Daoy (cell line): ENCODE measurements at places on chromosomes 3 and 15. TPM values are rescaled to one million over a fixed set of nuclear protein-coding genes. Genes with fewer than 3 reads are reported as not detected.

Gene UROC1
- total RNA-seq = not detected in 2 replicates

GRCh38 chr3:79038636-79039035, 729.2 kb downstream of the ROBO1 start:
- DNase-seq = no peak

GRCh38 chr3:183208800-183209199, 44.3 kb upstream of the B3GNT5 start:
- no peak for DNase-seq

GRCh38 chr3:56904552-56905215, 102.9 kb upstream of the ARHGEF3 start:
- no peak for DNase-seq

GRCh38 chr3:184710870-184711492, 883 bp downstream of the MAGEF1 start:
- DNase-seq = no peak

Gene KAT2B
- 1.6 and 7.5 TPM in 2 replicates for total RNA-seq

Gene RLBP1
- not detected in 2 replicates for total RNA-seq

DNA sequence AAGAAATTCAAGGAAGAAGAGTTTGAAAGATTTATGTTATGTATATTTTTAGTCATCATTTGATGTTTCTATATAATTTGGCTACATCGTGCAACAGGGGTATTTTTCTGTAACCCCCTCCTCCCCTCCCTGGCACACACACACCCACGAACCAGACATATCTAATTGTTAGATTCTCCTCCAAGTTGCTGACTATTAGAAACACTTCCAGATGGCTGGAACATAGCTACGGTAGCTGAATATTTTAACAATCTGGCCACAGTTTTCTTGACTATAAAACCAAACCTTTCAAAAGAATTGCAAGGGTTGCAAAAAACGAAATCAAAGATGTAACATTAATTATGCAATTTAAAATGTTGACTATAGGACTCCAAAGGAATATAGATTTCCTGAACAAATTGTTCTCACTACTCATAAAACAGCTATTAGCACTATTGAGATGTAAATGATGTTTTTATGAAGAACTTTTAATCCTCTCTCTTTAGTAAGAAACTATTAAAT, 154.4 kb downstream of the CHL1 start:
- DNase-seq = no peak

DNA sequence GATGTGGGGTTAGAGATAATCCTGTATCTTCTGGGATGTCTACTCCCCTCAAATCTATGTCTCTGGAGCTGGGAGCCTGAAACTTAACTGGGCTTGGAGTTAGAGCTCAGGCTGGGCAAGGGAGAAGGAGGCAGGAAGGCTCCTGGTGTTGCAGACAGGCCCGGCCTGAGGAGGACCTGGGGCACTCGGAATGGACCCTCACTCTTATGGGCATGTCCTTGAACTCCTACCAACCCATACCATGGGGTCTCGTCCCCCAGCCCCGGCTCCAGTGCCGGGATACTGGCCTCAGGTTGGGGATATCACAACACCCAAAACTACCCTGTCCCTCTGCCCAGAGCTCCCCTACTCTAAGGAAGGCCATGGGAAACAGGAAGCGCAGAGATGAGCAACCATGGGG, 45.2 kb downstream of the SCN5A start:
- no peak for DNase-seq

DNA sequence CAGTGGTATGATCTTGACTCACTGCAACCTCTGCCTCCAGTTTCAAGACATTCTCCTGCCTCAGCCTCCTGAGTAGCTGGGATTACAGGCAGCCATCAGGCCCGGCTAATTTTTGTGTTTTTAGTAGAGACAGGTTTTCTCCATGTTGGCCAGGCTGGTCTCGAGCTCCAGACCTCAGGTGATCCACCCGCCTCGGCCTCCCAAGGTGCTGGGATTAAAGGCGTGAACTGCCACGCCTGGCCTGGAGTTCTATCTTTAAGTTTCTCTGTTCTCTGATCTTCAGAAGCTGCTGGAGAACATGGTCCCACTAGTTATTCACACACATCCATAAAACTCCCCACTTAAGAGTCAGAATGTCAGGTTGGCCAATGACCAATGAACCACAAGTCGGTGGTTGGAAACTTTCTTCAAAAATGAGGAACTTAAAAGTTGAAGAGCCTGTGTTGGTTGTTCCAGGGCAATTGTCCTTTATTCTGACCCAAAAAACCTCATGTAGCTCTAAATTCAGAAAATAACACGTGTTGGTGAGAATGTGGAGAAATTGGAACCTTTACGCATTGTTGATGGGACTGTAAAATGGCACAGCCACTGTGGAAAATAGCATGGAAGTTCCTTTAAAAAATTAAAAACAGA, 55.9 kb upstream of the PIK3CB start:
- DNase-seq = no peak

DNA sequence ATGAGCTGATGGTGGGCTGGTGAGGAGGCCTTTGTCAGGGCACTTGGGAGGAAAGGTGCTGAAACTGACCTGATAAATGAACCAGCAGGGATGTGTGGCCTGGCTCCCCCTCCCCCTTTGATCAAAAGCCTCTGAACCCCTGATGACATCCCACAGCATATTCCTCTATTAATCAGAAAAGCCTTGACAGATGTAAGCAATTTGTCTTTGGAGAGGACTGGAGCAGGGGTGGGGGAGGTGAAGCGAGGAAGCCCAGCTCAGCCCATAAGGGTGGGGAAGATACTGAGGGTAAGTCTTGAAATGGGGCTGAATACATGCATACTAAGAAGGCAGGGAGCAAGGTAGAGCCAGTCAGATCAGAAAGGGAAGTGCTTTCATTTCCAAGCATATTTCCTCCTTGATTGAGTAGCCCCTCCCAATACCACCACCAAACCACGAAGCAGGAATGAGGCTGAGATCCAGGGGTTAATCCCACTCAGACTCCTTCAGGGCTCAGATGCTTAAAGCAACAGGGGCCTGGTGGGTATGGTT, 34.7 kb upstream of the MRPS22 start:
- no peak for DNase-seq

Gene MESP2
- total RNA-seq = 0.29 and 0.54 TPM in 2 replicates

GRCh38 chr3:84042399-84043106, 916.2 kb upstream of the CADM2 start:
- no peak for DNase-seq

DNA sequence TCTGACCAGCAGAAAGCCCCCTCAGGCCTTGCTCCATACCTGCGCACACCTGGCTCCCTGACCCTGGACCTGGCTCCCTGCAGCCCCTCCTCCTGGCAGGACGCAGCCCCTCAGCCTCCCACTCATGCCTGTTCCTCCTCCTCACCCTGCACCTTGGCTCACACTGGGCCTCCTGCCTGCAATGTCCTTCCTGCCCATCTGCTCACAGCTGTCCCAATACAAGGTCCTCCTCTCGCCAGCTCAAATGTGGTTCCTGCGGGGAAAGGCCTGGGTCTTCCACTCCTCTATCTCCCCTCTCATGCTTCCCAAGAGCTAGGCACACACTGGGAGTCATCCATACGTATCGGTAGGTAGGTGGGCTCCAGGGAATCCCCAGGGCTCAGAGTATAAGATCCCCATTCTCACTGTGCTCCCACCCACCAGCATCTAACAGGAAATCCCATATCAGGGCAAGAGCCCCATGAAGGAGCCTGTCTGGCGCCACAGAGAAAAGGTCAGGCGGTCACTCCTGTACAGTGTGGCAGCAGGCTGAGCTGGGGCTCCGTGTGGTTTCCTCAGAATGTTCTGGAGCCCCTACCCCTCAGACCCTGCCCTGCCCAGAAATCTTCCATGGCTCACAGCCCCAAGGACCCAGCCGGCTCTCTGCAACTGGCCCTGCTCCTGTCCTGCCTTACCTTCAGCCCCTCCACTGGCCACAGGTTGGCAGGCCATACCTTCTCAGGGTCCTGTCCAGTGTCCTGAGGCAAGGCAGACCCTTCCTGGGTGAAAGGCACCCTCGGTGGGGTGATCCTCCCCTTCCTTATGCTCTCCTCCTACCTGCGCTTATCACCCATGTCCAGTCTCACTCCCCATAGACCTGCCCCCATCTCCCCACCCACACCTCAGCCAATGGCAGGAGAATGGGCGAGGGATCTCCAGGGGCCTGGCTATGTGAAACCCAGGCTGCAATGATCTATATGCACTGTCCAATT, 10.9 kb downstream of the PLCD1 start:
- DNase-seq = no peak

GRCh38 chr3:110810356-110810755, 261.3 kb upstream of the NECTIN3 start:
- no peak for DNase-seq

Gene CLDN18
- total RNA-seq = not detected in 2 replicates

Gene LYZL4
- 0.23 TPM in 1 of 2 replicates, not detected in the other for total RNA-seq

- DNase-seq = no peak
Observed at GRCh38 chr15:57215326-57215725, 161.0 kb upstream of the CGNL1 start.

DNA sequence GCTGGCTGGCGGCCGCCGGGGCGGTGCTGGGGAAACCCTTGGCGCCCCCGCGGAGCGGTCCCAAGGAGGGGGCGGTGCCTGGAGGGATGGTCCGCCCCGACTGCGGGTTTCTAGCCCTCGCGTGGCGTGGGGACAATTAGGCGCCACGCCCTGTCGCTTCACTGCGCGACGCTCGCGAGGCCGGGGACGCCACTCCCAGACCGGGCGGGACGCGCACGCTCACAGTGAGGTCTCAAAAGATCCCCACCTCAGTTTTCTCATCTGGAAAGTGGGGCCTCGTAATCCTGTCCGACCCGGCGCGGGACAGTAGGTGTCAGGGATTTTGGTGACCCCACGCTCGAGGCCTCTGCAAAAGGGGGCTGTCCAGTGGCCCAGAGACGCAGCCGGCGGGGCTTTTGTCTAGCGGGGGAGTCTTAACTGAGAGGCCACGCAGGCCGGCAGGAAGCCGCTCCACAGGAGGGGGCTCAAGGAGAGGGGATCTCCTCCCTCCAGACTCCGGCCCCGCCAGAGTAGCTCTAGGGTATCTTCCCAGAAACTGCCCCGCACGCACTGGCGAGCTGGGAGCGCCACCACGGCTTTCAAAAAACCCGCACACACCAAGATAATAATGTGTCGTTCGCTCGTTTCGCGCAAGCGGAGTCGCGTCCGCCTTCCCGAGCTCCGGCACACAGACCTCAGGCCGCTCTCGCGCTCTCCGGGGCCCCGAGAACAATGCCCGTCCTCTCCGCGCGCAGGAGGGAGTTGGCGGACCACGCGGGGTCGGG, 710 bp upstream of the CLK3 start:
- peak; percentile 84 for DNase-seq

- no peak for DNase-seq
Observed at GRCh38 chr15:74050127-74050526, 32.2 kb downstream of the GOLGA6A start.

Gene NPAP1
- total RNA-seq = 0.03 and 0.17 TPM in 2 replicates

GRCh38 chr3:141360888-141361598, 7.3 kb upstream of the ZBTB38 start:
- peak; percentile 82 for DNase-seq

GRCh38 chr3:116166121-116166520, 279.2 kb downstream of the LSAMP start:
- no peak for DNase-seq

- no peak for DNase-seq
Observed at GRCh38 chr15:57159767-57160166, 216.5 kb upstream of the CGNL1 start.

Gene TMEM45A
- 24.5 and 26.9 TPM in 2 replicates for total RNA-seq

- no peak for DNase-seq
Observed at GRCh38 chr3:48068886-48069285, 52.7 kb upstream of the MAP4 start.

- DNase-seq = no peak
Observed at GRCh38 chr3:131804565-131805133, 230.2 kb downstream of the CPNE4 start.

Gene FBXL2
- total RNA-seq = 2.6 and 3.7 TPM in 2 replicates

- no peak for DNase-seq
Observed at GRCh38 chr3:124969963-124970722, 35.6 kb upstream of the MUC13 start.

GRCh38 chr15:27468151-27468591, 497.2 kb downstream of the GABRG3 start:
- no peak for DNase-seq

Gene CD80
- total RNA-seq = not detected in 2 replicates

DNA sequence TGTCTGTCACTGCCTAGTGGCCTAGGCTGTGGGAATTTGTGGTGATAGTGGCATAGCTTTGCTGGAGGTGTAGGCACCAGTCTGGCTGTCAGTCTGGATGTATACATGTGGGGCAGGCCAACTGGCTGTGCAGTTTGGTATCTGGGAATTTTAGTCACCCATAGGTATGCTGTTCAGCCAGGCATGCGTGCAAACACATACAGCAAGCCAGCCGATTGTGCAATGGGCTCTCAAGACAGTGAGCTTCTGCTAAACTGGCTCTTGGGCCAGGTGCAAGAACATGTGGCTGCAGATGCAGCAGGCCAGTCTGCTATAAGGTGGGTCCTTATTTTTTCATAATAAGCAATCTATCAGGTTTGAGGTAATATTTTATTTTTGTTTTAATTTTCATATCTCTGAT, 87.1 kb upstream of the PLSCR5 start:
- DNase-seq = no peak

GRCh38 chr3:153495422-153495821, 333.4 kb downstream of the RAP2B start:
- no peak for DNase-seq

Gene CHRD
- 0.11 and 1.6 TPM in 2 replicates for total RNA-seq

Gene C3orf80
- 0.06 and 1.0 TPM in 2 replicates for total RNA-seq

DNA sequence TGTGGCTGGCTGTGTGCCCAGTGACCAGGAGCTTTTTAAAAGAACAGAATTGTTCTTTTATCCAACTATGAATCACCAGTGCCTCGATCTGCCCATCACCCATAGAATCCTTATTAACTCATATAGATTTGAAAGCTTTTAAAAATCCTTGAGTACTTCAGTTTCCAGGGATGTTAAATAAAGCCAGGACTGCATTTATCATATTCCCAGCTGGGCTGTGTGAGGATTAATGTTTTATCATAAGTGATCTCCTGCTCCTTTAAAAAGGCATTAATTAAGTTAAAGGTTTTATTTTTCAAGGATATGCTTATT, 234.0 kb downstream of the MYRIP start:
- DNase-seq = no peak

Gene NR2E3
- not detected in 2 replicates for total RNA-seq

DNA sequence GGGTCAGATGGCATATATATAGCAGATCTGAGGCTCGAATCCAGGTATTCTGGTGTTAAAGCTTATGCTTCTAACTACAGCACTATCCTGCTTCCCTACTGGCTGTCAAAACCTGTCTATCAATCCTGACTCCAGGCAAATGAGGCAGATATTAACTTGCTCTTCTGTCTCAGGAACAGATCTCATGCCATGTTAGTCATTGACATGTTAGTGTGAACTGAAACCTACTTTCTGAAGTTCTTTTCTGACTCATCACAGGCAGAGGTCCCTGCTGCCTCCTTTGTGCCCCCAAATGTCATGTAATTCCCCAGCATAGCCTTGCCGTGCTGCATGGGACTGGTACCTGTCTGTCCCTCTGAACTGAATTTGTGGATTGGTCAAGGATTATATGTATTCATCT, 125.0 kb upstream of the SMAD3 start:
- DNase-seq = peak; percentile 33

- DNase-seq = no peak
Observed at GRCh38 chr3:61996366-61996765, 377.0 kb downstream of the FEZF2 start.

GRCh38 chr3:43405888-43406642, 119.7 kb downstream of the SNRK start:
- peak; percentile 58 for DNase-seq

Gene CATSPER2
- total RNA-seq = 2.3 and 3.8 TPM in 2 replicates

Gene EAF2
- total RNA-seq = 11.3 and 23.3 TPM in 2 replicates

Gene TGM5
- 0.51 TPM in 1 of 2 replicates, not detected in the other for total RNA-seq
